Fibroblast of lung (primary cell): ENCODE measurements at places on chromosomes 7 and 10. TPM values are rescaled to one million over a fixed set of nuclear protein-coding genes. Genes with fewer than 3 reads are reported as not detected.

- no peak for DNase-seq
- no peaks in the 10 kb centered on the region for H3K27me3 ChIP-seq
- H3K36me3 ChIP-seq, result no peaks in the 10 kb centered on the region
- peaks cover 2% of the 10 kb centered on the region for H3K4me1 ChIP-seq
These were observed 12.4 kb upstream of the SEMA3A start for GRCh38 chr7:84207025-84207424.

- H3K27me3 ChIP-seq, result no peaks in the 10 kb centered on the region
- no peak overlapping the region for H3K27ac ChIP-seq
- H3K36me3 ChIP-seq, result no peaks in the 10 kb centered on the region
- H3K4me1 ChIP-seq, result peaks cover 2% of the 10 kb centered on the region
These were observed 7.7 kb downstream of the PRTFDC1 start for GRCh38 chr10:24944512-24945255.

- H3K27ac ChIP-seq, result no peak overlapping the region
- peaks cover 20% of the 10 kb centered on the region for H3K4me1 ChIP-seq
- H3K36me3 ChIP-seq, result no peaks in the 10 kb centered on the region
- H3K27me3 ChIP-seq, result no peaks in the 10 kb centered on the region
- no peak overlapping the region for H3K4me3 ChIP-seq
- no peak for DNase-seq
These were observed 8.7 kb downstream of the PDLIM1 start for GRCh38 chr10:95282107-95282506.

DNA sequence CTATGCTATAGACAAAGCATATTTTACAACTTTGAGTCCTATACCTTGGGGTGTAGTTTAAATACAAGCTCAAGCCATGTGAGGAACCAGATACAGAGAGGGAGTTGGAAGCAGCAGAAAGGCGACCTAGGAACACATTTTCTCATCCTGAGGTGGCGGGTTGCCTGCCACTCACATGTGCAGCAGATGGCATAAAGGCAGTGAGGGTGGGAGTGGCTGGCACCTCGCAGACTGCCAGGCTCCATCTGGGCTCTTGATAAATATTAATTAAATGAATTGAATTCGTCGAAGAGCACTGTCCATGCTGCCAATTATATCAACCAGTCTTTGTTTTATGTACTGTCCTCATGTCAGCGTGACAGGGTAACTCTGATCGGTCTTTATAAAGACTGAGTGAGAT is 79.0 kb upstream of the SEMA3C start:
- H3K36me3 ChIP-seq, result no peaks in the 10 kb centered on the region
- H3K4me3 ChIP-seq, result no peak overlapping the region
- no peaks in the 10 kb centered on the region for H3K27me3 ChIP-seq
- no peak for DNase-seq
- no peaks in the 10 kb centered on the region for H3K4me1 ChIP-seq

GRB10 gene
- 40.8 and 64.1 TPM in 2 replicates for total RNA-seq

AKR1C1 gene
- total RNA-seq, result 72.2 and 154 TPM in 2 replicates

DNA sequence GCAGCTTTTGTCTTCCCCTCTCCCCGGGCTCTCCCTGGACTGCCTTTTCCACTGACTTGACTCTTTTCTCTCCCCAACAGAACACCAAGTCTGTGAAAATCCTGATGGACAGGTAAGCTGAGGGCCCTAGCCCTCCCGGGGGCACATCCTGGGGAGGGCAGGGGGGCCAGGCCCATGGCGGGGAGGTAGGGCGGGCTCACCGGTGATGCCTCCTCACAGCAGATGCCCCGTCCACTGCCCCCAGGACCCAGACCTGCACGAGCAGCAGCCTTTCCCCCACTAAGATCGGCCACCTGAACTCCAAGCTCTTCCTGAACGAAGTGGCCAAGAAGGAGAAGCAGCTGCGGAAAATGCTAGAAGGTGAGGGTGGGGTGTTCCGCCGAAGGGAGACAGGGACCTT is 11.7 kb downstream of the TRIM8 start:
- no peak overlapping the region for H3K27ac ChIP-seq
- H3K27me3 ChIP-seq, result no peaks in the 10 kb centered on the region
- no peak for DNase-seq
